ENCODE measurements at places on chromosomes 3 and 15.

DNA sequence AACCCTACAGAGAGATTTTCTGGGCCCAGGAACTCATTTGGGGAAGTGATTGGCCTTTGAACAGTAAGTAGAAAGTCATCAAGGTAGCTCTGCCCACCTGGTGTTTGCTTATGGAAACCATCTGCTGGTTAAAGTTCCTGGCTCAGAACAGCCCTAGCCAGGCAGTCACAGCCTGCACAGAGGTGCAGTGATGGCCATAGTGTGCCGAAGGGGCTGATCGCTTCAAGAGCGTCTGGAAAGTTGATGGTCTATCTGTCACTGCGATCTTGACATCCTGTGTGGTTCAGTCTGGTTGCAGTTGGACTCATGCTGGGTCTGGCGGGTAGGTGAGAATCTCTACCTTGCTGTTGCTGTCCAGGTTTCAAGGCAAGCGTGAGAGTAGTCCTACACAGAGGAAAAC, 151.6 kb downstream of the SLCO3A1 start:
- DNase-seq: no peak

GRCh38 chr3:134802428-134803050, 7.5 kb downstream of the EPHB1 start:
- no peak for DNase-seq

GRCh38 chr15:90799639-90800170, 68.7 kb upstream of the FURIN start:
- no peak for DNase-seq

GRCh38 chr15:79184465-79184892, 93.9 kb upstream of the RASGRF1 start:
- peak; percentile 10 for DNase-seq

GRCh38 chr15:30953731-30954378, 37.6 kb downstream of the MTMR10 start:
- no peak for DNase-seq

GRCh38 chr3:13079051-13079450, 5.8 kb upstream of the IQSEC1 start:
- DNase-seq: no peak

DNA sequence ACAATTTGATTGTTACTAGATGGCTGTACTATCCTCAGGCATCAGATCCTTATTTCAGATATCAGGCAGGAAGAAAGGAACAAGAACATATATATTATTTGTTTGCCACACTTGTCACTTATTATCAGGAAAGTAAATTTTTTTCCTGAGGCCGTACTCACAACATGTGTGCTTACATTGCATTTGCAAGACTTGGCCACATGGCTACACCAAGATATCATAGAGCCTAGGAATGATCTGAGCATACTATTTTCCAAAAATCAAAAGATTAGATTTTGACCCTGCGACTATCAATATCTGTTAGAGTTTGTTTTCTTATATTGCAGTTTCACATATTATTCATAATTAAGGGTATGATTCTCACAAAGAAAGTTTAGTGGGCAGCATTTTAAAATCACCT, 426.2 kb upstream of the BCHE start:
- DNase-seq: no peak

- no peak for DNase-seq
These were observed 104.7 kb upstream of the LINGO1 start for GRCh38 chr15:77737238-77738037.

- DNase-seq: no peak
These were observed 121.8 kb upstream of the CADM2 start for GRCh38 chr3:84836961-84837360.

- no peak for DNase-seq
These were observed 8.0 kb downstream of the ZBTB20 start for GRCh38 chr3:115139072-115139471.

- no peak for DNase-seq
These were observed 93.4 kb downstream of the RBMS3 start for GRCh38 chr3:29374226-29374625.

DNA sequence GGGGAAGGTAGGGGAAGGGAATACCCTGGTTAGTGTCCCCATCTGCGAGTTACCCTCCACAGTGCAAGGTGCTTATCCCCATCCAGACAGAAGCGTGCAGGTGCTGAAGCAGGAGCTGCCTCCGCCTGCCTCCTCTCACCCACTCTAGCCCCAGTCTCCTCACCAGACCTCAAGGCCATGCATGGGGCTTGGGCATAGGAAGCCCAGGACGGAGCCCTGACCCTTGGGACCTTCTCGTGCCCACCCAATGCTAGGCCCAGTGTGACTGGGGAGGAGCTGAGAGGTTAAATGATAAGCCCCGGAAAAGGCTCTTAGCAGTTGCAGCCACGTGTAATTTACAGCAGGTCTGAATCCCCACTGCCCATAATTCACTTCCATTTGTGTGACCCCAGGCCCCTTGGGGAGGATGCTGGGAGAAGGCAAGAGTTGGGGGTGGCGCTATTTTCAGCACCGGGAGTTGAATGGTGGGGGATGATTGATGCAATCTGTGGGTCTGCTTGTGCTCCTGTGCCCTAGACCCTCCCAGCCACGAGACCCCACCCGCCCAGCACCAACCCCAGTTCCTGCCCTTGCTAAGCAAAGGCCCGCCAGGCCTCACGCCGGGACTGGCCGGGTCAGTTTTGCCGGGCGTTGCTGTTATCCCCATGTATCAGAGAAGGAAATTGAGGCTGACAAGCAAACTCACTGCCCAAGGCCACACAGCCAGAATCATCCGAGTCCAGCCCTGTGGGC, 14.5 kb upstream of the PLXND1 start:
- DNase-seq: no peak

GRCh38 chr3:12049675-12050074, 45.5 kb downstream of the SYN2 start:
- DNase-seq: no peak

- DNase-seq: no peak
These were observed 94.6 kb upstream of the NANOGP8 start for GRCh38 chr15:35179739-35180138.

GRCh38 chr3:109569135-109569846, 231.9 kb upstream of the DPPA4 start:
- DNase-seq: no peak

DNA sequence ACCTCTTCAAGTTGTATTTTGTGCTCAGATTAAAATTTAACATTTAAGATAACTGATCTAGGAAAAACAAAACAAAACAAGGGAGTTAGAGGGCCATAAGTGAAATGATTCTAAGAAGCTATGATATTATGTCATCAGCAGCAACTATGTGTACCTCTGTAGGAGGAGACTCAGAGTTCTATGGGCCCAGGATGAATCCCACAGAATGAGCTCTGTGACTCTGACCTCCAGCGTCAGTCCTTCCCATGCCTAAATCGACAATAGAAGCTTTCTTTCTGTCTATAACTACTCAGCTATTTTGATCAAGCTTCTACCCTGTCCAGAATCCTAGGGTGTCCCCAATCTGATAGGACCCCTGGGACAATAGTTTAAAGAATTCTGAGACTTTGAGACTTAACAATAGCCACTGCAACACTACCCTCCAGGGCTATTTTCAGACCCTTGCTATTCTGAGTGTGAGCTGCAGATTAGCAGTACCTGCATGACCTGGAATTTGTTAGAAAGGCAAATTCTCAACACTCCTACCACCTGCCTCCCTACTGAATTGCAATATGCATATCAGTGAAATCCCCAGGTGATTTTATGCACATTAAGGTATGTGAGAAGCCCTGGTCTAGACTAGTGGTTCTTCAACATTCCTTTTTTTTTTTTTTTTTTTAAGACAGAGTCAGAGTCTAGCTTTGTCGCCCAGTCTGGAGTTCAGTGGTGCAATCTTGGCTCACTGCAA, 66.7 kb downstream of the ARHGAP31 start:
- no peak for DNase-seq

GRCh38 chr3:4754180-4755086, 224.8 kb upstream of the BHLHE40 start:
- DNase-seq: no peak

GRCh38 chr15:50059883-50060282, 59.1 kb downstream of the ATP8B4 start:
- no peak for DNase-seq

DNA sequence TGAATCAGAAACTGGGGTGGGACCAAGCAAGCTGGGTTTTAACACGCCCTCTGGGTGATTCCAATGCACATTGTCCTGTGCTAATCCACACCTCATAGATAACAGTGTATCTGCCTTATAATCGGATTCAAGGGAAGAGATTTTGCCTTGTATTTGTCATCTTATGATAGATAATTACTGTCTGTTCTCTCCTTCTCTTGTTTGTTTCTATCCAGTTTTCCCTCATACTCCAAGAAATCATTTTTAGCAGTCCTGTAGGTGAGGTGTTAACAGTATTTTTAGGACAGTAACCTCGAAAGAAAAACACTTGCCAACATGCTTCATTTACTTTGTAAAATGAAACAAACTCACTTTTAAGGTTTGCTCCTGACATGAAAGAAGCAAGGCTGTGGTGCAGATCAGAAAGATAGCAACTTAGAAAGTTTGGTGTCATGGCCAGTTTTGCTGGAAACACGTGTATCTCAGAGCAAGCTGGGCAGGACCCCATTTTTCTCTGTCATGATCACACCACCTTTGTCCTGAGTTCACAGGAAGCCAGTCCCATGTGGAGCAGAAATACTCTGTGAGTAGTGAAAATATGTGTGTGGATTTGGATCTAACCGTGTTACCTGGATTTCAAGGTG, 72.6 kb downstream of the TRAK1 start:
- DNase-seq: no peak

- no peak for DNase-seq
These were observed 33.7 kb upstream of the RBMS3 start for GRCh38 chr3:29247088-29247745.

DNA sequence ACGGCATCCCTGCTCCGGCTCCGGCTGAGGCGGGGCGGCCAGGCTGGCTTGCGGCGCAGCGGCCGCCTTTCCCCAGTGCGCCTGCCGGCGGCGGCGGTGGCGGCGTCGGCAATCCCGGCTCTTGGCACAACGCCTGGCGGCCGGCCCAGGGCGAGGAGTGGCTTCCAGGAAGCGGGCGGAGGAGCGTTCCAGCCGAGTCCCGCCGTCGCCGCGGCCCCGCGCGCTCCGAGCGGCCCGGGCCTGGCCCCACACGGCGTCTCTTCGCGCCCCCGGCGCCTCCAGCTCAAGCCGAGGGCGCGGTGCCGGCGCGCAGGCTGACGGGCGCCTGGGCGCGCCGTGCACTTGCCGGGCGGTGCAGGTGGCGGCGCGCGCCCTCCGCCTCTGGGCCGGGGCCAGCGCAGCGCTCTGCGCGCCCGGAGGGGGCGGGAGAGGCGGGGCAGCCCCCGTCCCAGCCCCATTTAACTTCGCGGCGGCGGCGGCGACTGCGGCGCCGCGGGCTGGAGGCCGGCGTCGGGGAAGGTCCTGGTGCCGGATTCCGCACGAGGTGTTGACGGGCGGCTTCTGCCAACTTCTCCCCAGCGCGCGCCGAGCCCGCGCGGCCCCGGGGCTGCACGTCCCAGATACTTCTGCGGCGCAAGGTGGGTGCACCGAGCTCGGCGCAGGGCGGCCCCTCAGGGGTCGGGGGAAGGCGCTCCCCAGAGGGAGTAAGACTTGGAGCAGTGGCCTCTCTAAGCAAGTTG, at the start of gene ADAMTSL3:
Gene ADAMTSL3, plus strand, starts transcription at position 485 of the 740 bp plus-strand sequence. CDS start 1,639 bp downstream, outside the sequence.
- DNase-seq: peak; percentile 18

DNA sequence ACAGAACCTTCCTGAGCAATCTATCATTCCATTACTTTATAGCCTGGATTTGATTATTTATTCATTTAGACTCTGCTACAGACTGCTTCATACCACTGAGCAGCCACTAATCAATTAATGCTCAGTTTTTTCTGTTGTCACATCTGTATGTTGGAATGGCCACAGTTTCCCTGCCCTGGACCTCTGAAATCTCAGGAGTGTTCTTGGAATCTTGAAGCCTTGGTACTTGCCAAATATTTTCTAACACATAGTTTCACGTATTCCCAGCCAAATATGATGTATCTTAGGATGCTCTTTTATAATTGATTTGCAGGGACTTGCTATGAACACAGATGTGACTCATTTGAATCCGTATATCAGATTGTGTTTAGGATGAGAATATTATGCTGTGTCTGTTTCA, 225.8 kb downstream of the TAFA4 start:
- peak; percentile 46 for DNase-seq

DNA sequence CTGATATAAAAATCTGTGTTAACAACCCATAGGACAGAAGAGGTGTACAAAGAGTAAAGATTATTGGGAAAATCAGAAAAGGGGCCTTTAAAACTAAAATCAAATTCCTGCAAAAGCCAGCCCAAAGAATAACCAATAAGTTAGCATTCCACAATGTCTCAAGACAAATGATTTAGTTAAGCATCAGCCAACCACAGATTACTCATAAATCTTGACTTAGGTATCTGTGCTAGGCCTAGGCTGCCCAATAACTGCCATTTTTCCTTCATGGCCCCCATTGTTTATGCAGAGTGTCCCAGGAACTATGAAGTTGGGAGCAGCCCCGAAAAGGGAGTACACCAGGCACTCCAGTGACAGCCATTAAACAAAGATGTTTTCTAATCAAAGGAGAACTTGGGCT, 7.4 kb downstream of the TRANK1 start:
- no peak for DNase-seq

GRCh38 chr3:190059242-190059590, 61.5 kb downstream of the P3H2 start:
- peak; percentile 12 for DNase-seq

GRCh38 chr3:31277582-31277981, 255.1 kb upstream of the STT3B start:
- DNase-seq: no peak

DNA sequence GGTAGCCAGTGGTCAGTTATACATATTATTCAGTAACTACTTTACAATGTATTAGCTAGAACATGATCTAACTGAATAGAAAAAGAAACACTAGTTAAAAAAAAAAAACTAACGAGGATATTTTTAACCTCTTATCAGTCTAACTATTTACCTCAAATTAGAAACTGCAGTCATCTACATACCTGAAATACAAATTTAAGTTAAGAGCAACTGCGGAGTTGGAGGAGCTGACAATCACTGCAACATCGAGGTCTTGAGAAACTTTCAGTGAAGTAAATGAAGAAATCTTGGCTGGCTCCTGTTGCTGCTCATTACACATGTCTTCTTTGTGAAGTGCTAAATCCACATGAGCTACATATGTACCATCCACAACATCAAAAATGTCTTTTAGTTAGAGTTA, 6.5 kb downstream of the SPG11 start:
- DNase-seq: no peak

- no peak for DNase-seq
These were observed 611.2 kb upstream of the CFAP20DC start for GRCh38 chr3:59660852-59661625.

GRCh38 chr3:187041362-187042307, 97.7 kb downstream of the RPL39L start:
- no peak for DNase-seq

DNA sequence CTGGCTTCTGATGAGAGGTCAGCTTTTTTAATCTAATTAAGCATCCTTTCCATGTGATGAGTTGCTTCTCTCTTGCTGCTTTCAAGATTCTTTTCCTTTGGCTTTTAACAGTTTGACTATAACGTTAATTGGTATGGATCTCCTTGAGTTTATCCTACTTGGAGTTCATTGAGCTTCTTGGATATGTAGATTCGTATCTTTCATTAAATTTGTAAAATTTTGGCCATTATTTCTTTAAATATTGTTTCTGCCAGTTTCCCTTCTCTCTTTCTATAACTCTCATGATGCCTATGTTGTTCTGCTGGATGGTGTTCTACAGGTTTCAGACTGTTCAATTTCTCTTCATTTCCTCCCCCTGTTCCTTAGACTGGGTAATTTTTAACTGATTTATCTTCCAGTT, 21.0 kb upstream of the MTMR10 start:
- DNase-seq: no peak
